Cardiac atrium fibroblast (primary cell): ENCODE measurements at places on chromosomes 4 and X. TPM values are rescaled to one million over a fixed set of nuclear protein-coding genes. Genes with fewer than 3 reads are reported as not detected.

Gene STAP1
- total RNA-seq = 0.16 TPM in 1 of 2 replicates, not detected in the other

Gene MAP9
- 9.7 and 21.7 TPM in 2 replicates for total RNA-seq

Gene FDCSP
- not detected in 2 replicates for total RNA-seq

Gene ANXA3
- 12.8 and 20.6 TPM in 2 replicates for total RNA-seq

Gene SYAP1
- 21.1 and 21.4 TPM in 2 replicates for total RNA-seq

Gene RHOXF1
- total RNA-seq = not detected in 2 replicates

Gene CFAP47
- total RNA-seq = not detected in 2 replicates
